ENCODE measurements at places on chromosomes 3 and 15. TPM values are rescaled to one million over a fixed set of nuclear protein-coding genes. Genes with fewer than 3 reads are reported as not detected.

- DNase-seq: no peak
Observed at GRCh38 chr3:144968750-144969350, 997.2 kb downstream of the DIPK2A start.

DNA sequence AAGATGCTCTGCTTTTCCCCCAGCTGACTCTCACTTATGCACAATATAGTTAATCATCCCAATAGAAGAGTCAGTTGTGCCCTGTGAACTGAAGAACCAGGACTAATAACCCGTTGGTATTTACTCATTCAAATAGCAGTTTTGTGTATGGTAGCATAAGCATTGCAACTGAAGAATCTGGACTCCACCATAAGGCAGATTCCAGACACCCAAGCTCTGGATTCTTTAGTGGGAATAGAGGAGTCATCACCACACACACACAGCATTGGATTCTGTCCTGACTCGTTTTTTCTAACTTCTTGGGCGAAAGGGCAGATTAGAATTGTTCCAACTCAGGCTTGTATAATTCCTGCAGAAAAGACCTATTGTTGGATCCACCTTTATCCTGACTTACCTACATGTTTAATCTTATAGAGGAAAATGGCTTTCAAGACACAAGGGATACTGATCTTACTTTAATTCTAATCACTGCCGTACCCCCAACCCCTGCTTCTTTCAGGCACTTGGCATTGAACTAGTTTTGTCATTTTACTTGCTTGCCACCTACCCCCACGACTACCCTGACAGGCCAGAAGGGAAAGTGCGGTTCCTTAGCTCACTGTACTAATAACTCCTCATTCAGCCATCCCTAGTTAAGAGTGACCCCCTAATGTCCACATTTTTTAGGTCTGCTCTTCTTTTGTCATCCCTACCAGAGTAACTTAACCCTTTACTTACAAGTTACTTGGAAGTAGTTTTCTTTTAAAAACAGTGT lies 42.3 kb downstream of the NKIRAS1 start:
- DNase-seq: peak; percentile 77

DNA sequence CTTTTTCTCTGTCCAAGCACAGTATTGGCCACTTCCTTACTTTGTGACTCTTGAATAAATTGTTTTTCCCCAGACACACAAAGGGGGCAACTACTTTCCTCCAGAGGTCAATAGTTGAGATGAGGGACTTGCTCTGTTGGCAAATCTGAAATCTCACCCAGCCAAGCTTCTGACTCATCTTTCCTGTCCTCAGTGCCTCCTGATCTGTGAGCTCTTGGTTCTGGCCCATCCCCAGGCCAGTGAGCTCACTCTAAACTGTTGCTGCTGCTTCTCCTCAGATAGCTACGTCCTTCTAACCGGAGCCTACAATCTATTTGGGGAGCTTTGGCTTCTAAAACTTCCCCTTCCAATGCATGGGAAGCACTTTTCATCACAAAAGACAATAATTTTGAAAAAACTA lies 50.0 kb upstream of the NMD3 start:
- peak; percentile 60 for DNase-seq

DNA sequence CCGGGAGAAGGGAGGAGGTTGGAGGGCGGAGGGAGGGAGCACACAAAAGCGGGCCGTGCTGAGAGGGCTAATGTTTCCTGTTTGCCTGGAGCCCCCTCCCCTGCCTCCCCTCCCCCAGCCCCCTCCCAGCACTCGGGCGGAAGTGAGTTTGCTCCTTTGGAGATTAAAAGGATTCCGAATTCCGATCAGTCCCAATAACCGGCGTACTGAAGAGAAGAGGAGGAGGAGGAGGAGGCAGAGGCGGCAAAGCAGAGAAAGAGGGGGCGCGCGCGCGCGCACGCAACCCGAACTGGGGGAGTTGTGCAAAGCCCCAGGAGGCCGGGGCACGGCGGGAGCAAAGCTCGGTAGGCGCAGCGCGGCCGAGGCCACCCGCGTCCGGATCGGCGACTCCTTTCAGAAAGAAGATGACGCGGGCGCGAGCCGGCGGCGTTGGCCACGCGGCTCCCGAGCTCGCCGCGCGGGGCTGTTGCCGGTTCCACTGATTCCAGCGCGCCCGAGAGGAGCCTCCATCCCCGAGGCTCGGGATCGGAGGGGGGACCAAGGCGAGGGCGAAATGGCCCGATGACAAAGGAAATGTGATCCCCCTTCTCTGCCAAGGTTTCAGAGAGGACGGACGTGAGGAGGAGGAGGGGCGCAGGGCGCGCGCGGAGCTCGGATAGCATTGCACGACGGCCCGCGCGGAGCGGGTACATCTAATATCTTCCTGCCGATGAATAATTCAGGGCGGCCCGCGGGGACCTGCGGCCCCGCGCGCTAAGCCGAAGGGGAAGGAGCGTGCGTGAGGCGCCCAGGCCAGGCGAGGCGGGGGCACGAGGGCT lies 1.1 kb upstream of the TRIM71 start:
- DNase-seq: peak; percentile 21

The VEPH1 gene
- total RNA-seq: not detected

The C3orf85 gene
- total RNA-seq: not detected

The CLDN16 gene
- 0.33 TPM for total RNA-seq

The ARGFX gene
- not detected for total RNA-seq

Measured in mammary epithelial cell (primary cell).